Adrenal gland (tissue), 19 donors: ENCODE measurements at places on chromosomes 5 and 9. TPM values are rescaled to one million over a fixed set of nuclear protein-coding genes. Genes with fewer than 3 reads are reported as not detected.

ANKRD34B gene
- 0.08 TPM for polyA plus RNA-seq

GRCh38 chr9:17230646-17231045 is 95.8 kb downstream of the CNTLN start:
- DNase-seq = no peak
- no peaks in the 10 kb centered on the region for H3K36me3 ChIP-seq
- H3K4me1 ChIP-seq = no peaks in the 10 kb centered on the region
- H3K27me3 ChIP-seq = no peaks in the 10 kb centered on the region
- no peak overlapping the region for H3K27ac ChIP-seq
- H3K4me3 ChIP-seq = no peak overlapping the region

ZNF354B gene
- 16.8 TPM for polyA plus RNA-seq

PDCD1LG2 gene
- 0.72 TPM for polyA plus RNA-seq

GARIN3 gene
- polyA plus RNA-seq = not detected

DNA sequence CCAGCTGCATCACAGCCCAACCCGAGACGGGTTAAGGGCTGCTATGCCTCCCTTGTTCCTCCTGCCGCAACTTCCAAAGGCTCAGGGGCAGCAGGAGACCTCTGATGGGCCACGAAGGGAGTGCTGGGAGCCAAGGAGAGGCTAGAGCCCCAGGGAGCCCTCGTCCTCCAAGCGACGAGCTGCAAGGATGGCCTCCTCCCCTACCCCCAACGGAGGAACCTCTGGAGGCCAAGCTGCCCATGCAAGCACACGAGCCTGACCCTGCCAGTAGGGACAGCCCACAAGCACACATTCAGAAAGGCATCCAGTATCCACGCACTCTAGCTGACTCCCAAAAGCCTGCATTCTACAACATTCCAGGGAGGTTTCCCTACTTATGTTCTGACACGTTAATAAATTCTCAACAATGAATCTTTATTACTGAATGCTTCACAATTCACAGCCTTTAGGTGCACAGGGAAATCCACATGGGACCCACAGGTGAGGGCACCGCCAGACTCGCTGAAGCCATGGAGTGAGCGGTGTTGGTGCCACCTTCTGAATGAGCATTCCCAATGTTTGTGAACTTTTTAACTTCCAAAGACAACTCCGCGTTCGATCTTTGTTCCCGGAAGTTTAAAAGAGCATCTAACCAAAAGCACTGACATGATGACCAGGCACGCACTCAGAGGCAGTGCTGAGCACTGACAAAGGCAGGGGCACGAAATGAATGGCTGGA is 28.7 kb downstream of the IPPK start:
- DNase-seq = no peak
- H3K36me3 ChIP-seq = no peaks in the 10 kb centered on the region
- no peaks in the 10 kb centered on the region for H3K4me1 ChIP-seq
- H3K4me3 ChIP-seq = no peak overlapping the region
- H3K27ac ChIP-seq = peak overlapping the region; percentile 48
- H3K27me3 ChIP-seq = no peaks in the 10 kb centered on the region

PHF24 gene
- 0.13 TPM for polyA plus RNA-seq

TSLP gene
- 1.1 TPM for polyA plus RNA-seq

- H3K4me1 ChIP-seq = no peaks in the 10 kb centered on the region
- H3K36me3 ChIP-seq = no peaks in the 10 kb centered on the region
- no peak overlapping the region for H3K4me3 ChIP-seq
- no peak for DNase-seq
These were observed 512.6 kb downstream of the BNC2 start for GRCh38 chr9:16357828-16358227.

ARID3C gene
- not detected for polyA plus RNA-seq

GRCh38 chr5:157447201-157447637 is 12.8 kb upstream of the NIPAL4 start:
- no peak overlapping the region for H3K27ac ChIP-seq
- no peaks in the 10 kb centered on the region for H3K36me3 ChIP-seq
- H3K4me3 ChIP-seq = no peak overlapping the region
- DNase-seq = no peak
- no peaks in the 10 kb centered on the region for H3K4me1 ChIP-seq
- H3K27me3 ChIP-seq = no peaks in the 10 kb centered on the region

GRCh38 chr5:124841829-124842712 is 95.6 kb upstream of the ZNF608 start:
- no peak for DNase-seq
- H3K4me3 ChIP-seq = no peak overlapping the region
- H3K4me1 ChIP-seq = peaks cover 6% of the 10 kb centered on the region
- no peak overlapping the region for H3K27ac ChIP-seq
- no peaks in the 10 kb centered on the region for H3K27me3 ChIP-seq
- H3K36me3 ChIP-seq = no peaks in the 10 kb centered on the region

GRCh38 chr5:168879929-168880328 is 300.8 kb upstream of the PANK3 start:
- H3K27ac ChIP-seq = no peak overlapping the region
- H3K4me1 ChIP-seq = peaks cover 2% of the 10 kb centered on the region
- H3K36me3 ChIP-seq = no peaks in the 10 kb centered on the region
- H3K4me3 ChIP-seq = no peak overlapping the region
- peak; percentile 25 for DNase-seq

STRBP gene
- polyA plus RNA-seq = 8.6 TPM

DNA sequence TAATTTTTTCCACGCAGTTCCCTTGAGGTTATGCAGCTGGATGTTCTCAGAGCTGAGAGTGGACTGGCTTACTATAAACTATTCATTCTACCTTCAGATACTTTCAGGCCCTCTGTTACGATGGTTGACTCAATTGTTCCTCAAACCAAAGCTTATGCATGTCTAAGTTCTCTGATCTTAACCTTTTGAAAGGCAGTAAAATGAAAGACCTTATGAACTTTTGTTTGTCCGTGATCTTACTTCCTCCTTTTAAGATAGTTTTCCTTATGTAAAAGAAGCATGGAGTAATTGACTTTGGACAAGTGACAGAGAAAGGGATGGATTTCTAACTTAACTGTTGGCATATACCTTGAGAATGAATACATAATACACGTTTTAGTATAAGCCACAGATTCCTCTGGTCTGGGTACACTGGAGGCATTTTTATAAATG is 575.7 kb downstream of the PDE4D start:
- DNase-seq = no peak
- no peaks in the 10 kb centered on the region for H3K4me1 ChIP-seq
- no peak overlapping the region for H3K27ac ChIP-seq

GRCh38 chr9:22171691-22172090 is 162.6 kb upstream of the CDKN2B start:
- no peak overlapping the region for H3K27ac ChIP-seq
- H3K4me3 ChIP-seq = no peak overlapping the region
- DNase-seq = no peak
- H3K4me1 ChIP-seq = no peaks in the 10 kb centered on the region
- no peaks in the 10 kb centered on the region for H3K27me3 ChIP-seq

POU5F2 gene
- 0.07 TPM for polyA plus RNA-seq
